Fibroblast of skin of scalp (primary cell): ENCODE measurements at places on chromosomes 4 and X.

DNA sequence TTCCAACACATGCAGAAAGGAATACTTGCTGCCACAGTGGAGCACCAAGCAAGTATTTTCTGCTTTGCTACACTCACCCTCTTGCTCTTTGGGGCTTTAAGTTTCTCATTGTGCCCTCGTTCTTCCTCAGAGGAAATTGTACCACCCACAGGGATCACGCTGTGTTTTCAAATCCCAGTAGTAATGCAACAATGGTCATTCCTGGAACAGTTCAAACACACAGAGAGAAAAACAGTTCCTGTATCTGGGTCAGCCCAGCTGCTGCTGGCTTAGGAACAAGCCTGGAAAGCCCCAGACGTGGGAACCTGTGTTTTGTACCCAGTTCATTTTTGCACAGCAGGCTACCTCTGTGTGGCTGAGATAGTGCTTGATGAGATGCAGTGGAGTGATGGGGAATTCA lies 907.8 kb downstream of the STPG2 start:
- no peak for DNase-seq

DNA sequence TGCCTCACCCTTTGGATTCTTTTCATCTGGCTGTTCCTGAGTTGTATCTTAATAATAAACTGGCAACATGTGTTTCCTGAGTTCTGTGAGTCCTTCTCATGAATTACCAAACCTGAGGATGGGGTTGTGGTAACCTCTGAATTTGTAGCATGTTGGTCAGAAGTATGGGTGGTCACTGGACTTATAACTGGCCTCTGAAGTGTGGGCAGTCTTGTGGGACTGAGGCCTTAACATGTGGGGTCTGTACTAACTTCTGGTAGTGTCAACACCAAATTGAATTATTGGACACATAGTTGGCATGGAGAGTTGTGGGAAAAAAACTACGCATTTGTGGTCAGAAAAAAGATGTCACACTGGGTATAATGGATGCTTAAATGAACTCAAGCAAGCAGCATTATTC lies 45.0 kb upstream of the TNIP3 start:
- DNase-seq, result peak; percentile 16

DNA sequence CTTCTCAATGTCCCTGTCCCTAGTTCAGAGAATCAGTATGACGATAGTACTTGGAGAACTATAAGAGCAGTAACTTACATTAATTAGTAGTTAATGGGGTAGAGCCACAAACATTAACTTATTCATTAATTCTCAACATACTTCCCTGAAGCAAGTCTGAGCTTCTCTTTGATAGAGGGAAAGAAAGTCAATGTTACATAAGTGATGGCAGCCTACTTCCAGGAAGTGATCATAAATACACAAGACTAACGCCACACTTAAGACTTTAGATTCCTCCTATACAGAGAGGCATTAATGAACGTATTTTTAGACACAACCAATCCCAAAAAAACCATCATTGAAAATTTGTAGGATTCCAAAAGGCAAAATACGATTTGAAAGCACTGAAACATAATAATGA lies 33.8 kb downstream of the TSPAN5 start:
- no peak for DNase-seq

DNA sequence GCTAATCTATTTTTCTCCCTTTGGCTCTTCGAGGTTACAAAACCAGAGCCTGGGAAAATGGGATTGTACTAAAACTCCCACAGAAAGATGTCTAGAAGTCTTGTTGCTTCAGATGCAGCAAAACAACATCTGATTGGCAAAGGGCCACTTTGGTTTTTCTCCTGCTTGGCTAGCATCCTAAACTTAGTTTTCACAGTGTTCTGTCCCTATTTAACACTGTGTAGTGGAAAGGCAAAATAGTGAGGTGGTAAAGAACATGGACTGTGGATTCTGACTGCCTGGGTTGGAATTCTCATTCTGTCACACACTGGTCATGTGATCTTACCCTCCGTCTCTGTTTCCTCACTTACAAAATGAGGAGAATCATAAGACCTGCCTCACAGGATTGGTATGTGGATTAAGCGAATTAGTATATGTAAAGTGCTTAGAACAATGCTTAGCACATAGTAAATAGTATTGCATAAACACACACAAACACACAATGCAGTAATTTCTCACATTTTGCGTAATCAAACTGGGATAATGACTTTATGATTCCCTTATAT lies 23.5 kb downstream of the TIGD2 start:
- peak; percentile 67 for DNase-seq

- no peak for DNase-seq
Measured at GRCh38 chrX:54747733-54748393, 50.2 kb downstream of the ITIH6 start.

GRCh38 chrX:68931345-68931744 lies 102.5 kb downstream of the EFNB1 start:
- DNase-seq, result no peak

DNA sequence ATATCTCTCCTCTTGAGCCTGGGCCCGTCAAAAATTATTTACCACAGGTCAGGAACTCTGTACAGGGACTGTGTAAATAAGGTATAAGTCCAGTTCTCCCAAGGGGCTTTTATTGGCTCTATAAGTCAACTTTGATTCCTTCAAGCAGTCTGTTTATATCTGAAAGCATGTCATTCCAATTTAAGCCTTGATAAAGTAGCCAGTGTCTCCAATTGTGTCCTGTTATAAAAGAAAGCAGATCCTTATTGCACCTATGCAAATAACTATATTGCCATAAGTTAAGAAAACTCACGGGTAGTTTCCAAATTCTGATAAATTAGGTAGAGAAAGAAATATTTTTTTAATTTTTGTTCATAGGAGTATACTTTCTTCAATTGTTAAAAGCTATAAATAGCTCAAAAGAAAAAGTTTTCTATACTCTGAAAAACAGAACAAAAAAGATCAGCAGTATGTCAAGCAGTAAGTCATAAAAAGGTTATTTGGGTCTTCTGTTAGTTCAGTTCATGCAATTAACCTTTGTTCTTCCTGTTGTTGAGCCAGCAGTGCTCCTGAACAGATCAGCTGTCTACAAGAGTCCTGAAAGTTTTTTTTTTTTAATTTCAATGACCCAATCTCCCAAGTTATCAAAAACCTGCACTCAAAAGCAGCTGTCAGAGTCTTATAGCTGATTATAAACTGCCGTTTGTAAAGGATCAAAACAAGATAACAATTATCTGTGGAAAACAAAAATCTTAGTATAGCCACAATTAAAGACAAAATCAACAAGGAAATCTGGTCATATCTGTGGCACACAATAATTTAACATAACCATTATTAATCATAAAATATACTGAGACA lies 178.4 kb upstream of the GALNT7 start:
- no peak for DNase-seq

DNA sequence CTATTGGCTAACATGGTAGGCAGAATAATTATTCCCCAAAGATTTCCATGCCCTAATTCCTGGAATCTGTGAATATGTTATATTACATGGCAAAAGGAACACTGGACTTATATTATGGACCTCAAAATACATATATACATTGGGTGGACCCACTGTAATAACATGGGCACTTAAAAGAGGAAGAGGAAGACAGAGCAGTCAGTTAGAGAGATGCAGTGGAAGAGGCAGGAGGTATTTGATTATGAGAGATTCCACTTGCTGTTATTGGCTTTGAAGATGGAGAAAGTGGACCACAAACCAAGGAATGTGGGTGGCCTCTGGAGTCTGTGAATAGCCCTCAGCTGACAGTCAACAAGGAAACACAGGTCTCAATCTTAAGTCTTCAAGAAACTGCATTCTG lies 14.0 kb upstream of the ART3 start:
- no peak for DNase-seq

DNA sequence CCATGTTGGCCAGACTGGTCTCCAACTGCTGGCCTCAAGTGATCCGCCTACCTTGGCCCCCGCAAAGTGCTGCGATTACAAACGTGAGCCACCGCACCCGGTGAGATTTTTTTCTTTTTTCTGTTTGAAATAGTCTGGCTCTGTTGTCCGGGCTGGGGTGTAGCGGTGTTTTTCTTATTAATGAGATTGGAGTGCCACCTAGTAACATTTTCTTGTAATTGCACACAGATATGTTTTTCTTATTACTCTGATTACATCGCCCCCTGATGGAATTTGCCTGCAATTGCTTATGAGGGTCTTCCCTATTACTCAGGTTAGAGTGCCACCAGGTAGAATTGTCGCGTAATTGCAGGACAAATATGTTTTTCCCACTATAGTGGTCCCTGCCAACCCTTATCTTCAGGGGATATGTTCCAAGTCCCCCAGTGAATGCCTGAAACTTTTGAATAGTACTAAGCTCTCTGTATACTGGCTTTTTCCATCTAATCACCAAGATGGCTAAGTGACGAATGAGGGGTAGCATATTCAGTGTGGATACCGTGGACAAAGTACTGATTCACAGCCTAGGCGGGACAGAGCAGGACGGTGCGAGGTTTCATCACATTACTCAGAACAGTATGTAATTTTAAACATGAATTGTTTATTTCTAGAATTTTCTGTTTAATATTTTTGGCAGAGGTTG lies 8.6 kb upstream of the PDHA1 start:
- no peak for DNase-seq

- DNase-seq, result no peak
Measured at GRCh38 chr4:3031357-3032082, 42.8 kb downstream of the HTT-AS start.
